Progenitor cell of endocrine pancreas (in vitro differentiated cells): ENCODE measurements at places on chromosomes 3 and 15. TPM values are rescaled to one million over a fixed set of nuclear protein-coding genes. Genes with fewer than 3 reads are reported as not detected.

Gene EPHB1
- 1.8 and 2.2 TPM in 2 replicates for total RNA-seq

Gene LINGO1
- 35.1 and 41.3 TPM in 2 replicates for total RNA-seq

Gene PLA2G4F
- total RNA-seq, result 0.60 and 0.87 TPM in 2 replicates

Gene ZXDC
- total RNA-seq, result 40.0 and 40.5 TPM in 2 replicates

Gene TXNRD3
- total RNA-seq, result 12.9 and 14.4 TPM in 2 replicates

- no peaks in the 10 kb centered on the region for H3K27me3 ChIP-seq
- no peak overlapping the region for H3K27ac ChIP-seq
- peaks cover 12% of the 10 kb centered on the region for H3K4me1 ChIP-seq
- DNase-seq, result no peak
- no peak overlapping the region for H3K4me3 ChIP-seq
- no peaks in the 10 kb centered on the region for H3K36me3 ChIP-seq
Observed at GRCh38 chr3:150433347-150433746, 25.2 kb downstream of the TSC22D2 start.

- peak; percentile 47 for DNase-seq
- H3K4me3 ChIP-seq, result peak overlapping the region; percentile 60
- peaks cover 51% of the 10 kb centered on the region for H3K27me3 ChIP-seq
- peaks cover 9% of the 10 kb centered on the region for H3K4me1 ChIP-seq
- H3K27ac ChIP-seq, result peak overlapping the region; percentile 50
- no peaks in the 10 kb centered on the region for H3K36me3 ChIP-seq
Observed at GRCh38 chr15:62068071-62068809, 1.5 kb downstream of the C2CD4A start.

- no peak for DNase-seq
- H3K27ac ChIP-seq, result no peak overlapping the region
- no peak overlapping the region for H3K4me3 ChIP-seq
- H3K4me1 ChIP-seq, result peaks cover 15% of the 10 kb centered on the region
- peaks cover 69% of the 10 kb centered on the region for H3K27me3 ChIP-seq
Observed at GRCh38 chr15:51096976-51097375, 2.3 kb upstream of the TNFAIP8L3 start.

GRCh38 chr3:116083683-116084082, 361.6 kb downstream of the LSAMP start:
- no peak for DNase-seq
- H3K4me1 ChIP-seq, result no peaks in the 10 kb centered on the region
- no peak overlapping the region for H3K27ac ChIP-seq
- H3K36me3 ChIP-seq, result no peaks in the 10 kb centered on the region
- H3K4me3 ChIP-seq, result no peak overlapping the region

- H3K36me3 ChIP-seq, result no peaks in the 10 kb centered on the region
- no peak overlapping the region for H3K27ac ChIP-seq
- no peaks in the 10 kb centered on the region for H3K4me1 ChIP-seq
Observed at GRCh38 chr3:114299421-114299820, 5.6 kb downstream of the TIGIT start.

DNA sequence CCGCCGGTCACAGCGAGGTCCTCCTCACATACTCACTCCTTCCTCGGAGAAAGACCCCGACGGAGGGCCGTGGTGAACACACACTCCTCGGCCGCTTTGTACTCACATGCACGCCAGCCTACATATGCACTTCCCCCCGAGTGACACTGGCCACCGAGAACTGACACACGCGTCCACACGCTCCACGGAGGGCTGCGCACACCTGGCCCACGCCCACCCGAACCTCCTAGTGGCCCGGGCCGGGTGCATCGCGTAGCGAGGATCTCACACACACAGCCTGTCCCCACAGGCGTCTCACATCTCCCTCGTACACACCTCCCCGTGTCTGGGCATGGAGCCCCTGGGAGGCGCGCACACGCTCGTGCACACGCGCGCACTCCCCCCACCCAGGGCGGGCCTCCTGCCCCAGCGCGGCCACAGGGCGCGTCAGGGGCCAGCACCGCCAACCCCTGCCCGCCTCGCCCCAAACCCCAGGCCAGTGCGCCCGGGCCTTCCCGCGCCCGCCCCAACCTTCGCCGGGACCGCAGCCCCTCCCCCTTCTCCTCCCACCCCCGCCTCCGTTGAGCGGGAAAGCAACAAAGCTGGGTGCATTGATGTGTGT, 411 bp upstream of the C3orf70 start:
- H3K4me1 ChIP-seq, result peaks cover 3% of the 10 kb centered on the region
- DNase-seq, result no peak
- H3K36me3 ChIP-seq, result no peaks in the 10 kb centered on the region
- peak overlapping the region; percentile 85 for H3K4me3 ChIP-seq
- H3K27ac ChIP-seq, result peak overlapping the region; percentile 76

DNA sequence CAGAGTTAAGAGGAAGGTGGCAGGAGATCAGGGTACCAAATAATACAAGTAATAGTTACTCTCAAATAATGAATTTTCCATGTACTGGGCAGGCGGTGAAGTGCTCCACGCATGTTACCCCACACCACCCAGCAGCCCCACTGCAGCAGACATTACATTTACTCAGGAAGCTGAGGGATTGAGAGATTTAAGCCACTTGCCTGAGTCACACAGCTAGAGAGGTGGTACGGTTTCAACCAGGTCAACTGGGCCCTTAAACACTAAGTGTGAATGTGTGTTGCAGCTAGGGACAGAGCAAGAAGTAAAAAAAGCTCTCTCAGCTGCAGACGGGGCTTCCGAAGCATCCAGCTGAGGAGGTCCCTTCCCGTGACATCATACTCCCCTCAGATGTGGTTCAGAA, 91.3 kb downstream of the PRICKLE2 start:
- no peak for DNase-seq
- H3K4me3 ChIP-seq, result no peak overlapping the region
- H3K27ac ChIP-seq, result no peak overlapping the region
- H3K4me1 ChIP-seq, result peaks cover 9% of the 10 kb centered on the region

GRCh38 chr15:39624806-39625205, 43.9 kb downstream of the THBS1 start:
- no peaks in the 10 kb centered on the region for H3K36me3 ChIP-seq
- no peaks in the 10 kb centered on the region for H3K27me3 ChIP-seq
- peaks cover 7% of the 10 kb centered on the region for H3K4me1 ChIP-seq
- H3K4me3 ChIP-seq, result no peak overlapping the region

DNA sequence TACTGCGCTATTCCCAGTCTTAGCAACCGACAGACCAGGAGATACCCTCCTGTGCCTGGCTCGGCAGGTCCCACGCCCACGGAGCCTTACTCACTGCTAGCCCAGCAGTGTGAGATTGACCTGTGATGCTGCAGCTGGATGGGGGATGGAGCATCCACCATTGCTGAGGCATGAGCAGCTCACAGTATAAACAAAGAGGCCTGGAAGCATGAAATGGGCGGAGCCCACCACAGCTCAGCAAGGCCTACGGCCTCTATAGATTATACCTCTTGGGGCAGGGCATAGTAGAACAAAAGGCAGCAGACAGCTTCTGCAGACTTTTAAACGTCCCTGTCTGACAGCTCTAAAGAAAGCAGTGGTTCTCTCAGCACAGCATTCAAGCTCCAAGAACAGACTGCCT, 160.3 kb downstream of the ANXA2 start:
- H3K4me1 ChIP-seq, result peaks cover 2% of the 10 kb centered on the region
- H3K27ac ChIP-seq, result no peak overlapping the region
- peaks cover 13% of the 10 kb centered on the region for H3K27me3 ChIP-seq

DNA sequence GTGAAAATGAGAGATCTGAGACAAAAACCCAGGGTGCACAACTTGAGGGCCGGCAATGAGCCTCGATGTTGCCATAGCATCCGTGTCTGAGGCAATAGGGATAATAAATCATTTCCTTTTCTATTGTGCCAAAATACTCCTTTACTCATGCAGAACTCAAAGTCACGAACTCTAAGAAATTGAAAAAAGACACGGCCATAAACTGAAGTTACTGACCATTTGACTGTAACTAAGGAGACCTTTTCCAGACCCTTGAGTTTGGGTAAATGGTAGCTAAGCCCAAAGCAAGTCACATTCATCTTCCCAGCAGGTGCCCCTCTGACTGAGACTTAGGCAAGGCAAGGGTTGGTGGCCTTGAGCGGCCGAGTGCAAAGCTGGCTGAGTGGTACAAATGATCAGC, 141.2 kb upstream of the SLCO3A1 start:
- no peaks in the 10 kb centered on the region for H3K4me1 ChIP-seq
- no peak overlapping the region for H3K4me3 ChIP-seq
- no peak for DNase-seq
- no peak overlapping the region for H3K27ac ChIP-seq
- peaks cover 23% of the 10 kb centered on the region for H3K27me3 ChIP-seq

DNA sequence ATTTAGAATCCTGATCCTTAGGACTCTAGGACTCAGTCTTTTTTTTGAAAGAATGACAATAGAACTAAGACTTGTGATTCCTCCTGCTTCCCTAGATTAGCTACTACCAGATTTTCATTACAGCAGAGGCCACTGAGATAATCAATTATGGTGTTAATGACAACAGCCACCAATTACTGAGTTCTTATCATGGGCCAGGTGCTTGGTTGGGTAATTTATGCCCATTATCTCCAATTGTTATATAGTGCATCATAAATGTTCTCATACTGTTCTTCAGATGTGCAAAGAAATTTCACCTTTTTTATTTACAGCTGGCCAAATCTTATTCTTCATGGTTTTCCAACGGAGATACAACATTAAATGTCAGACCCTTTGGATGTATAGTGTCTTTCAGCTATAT, 162.9 kb upstream of the CMC1 start:
- no peak overlapping the region for H3K4me3 ChIP-seq
- H3K36me3 ChIP-seq, result no peaks in the 10 kb centered on the region
- no peaks in the 10 kb centered on the region for H3K4me1 ChIP-seq
- peaks cover 4% of the 10 kb centered on the region for H3K27me3 ChIP-seq

DNA sequence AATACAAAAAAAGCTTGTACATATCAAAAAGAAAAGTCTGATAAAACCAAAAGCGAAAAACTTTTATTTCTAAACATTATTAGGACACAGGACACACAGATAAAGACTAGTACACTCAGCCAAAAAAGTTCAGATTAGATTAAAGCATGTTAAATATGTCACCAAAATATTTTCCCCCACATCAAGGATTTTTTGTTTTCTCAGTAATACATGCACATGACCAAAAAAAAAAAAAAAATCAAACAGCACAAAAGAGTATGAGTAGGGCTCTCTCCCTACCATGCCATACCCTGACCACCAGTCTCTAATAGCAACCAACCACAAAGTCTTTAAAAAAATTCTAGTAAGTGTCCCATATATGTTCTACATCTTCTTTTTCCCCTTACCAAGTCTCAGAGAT, 77.4 kb downstream of the LRRFIP2 start:
- H3K4me3 ChIP-seq, result no peak overlapping the region
- peaks cover 10% of the 10 kb centered on the region for H3K4me1 ChIP-seq
- DNase-seq, result no peak
- no peaks in the 10 kb centered on the region for H3K27me3 ChIP-seq

- no peak overlapping the region for H3K27ac ChIP-seq
- no peak for DNase-seq
- H3K27me3 ChIP-seq, result no peaks in the 10 kb centered on the region
- H3K4me1 ChIP-seq, result peaks cover 16% of the 10 kb centered on the region
Observed at GRCh38 chr3:11384074-11384473, 111.9 kb downstream of the ATG7 start.

DNA sequence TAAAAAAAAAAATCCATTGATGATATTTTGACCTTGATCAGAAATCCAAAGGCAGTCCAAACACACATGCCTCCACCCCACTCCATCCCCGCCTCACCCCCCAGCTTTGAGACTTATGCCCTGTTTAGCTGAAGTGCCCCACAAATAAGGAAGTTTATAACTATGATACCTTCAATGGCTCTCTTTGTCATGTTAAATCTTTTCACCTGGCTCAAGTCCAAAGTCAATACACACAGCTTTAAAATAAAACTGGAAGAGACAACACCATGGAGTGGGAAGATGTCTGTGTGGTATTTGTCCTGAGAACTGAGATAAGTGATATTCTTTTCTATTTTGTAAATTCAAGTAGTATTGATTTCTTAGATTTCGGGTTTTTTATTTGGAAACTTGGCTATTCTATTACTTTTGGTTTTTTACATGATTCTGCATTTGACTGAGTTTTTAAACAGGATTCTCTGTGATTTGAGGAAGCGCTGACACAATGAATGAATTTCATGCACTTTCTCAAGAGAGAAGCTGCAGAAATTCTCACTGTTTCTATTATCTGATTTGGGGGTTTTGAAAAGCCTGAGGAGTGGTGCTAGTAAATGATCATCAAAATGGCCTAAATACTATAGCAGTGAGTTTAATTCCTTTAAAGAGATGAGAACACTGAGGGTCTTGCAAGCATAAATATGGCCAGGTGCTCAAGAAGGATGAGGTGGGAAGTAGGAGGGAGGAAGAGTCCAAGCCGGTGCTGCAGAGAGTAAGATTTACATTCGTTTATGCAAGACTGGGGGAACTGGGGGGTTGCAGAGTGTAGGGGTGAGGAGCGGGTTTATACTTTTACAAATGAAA, 5.2 kb downstream of the FOXB1 start:
- H3K4me3 ChIP-seq, result no peak overlapping the region
- no peak for DNase-seq
- H3K27ac ChIP-seq, result no peak overlapping the region
- H3K36me3 ChIP-seq, result no peaks in the 10 kb centered on the region

DNA sequence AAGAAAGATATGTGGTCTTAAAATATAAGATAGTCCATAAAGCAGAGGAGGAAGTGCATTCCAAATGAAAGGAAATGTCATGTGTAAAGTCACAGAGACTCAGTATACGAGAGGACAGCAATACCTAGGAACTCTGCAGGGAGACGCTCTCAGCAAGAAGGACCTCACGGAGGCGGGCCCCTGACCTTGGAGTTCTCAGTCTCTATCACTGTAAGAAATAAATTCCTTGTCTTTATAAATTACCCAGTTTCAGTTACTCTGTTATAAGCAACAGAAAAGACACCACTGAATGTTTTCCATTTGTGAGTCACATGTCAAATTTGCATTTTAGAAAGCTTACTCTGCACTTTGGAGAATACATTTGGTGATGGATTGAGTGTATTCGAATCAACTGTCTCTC, 140.6 kb downstream of the GBE1 start:
- no peaks in the 10 kb centered on the region for H3K4me1 ChIP-seq
- DNase-seq, result no peak
- H3K4me3 ChIP-seq, result no peak overlapping the region
- H3K27ac ChIP-seq, result no peak overlapping the region
- no peaks in the 10 kb centered on the region for H3K27me3 ChIP-seq

- peaks cover 2% of the 10 kb centered on the region for H3K4me1 ChIP-seq
- no peak overlapping the region for H3K27ac ChIP-seq
Observed at GRCh38 chr3:20543535-20544226, 357.7 kb upstream of the SGO1 start.

GRCh38 chr15:38551720-38552648, 12.6 kb downstream of the RASGRP1 start:
- no peak overlapping the region for H3K4me3 ChIP-seq
- no peaks in the 10 kb centered on the region for H3K36me3 ChIP-seq
- peaks cover 3% of the 10 kb centered on the region for H3K27me3 ChIP-seq
- H3K4me1 ChIP-seq, result peaks cover 29% of the 10 kb centered on the region
- no peak for DNase-seq
